ENCODE measurements at places on chromosomes 13 and 19.

- no peak within 1 kb of the TSS for H3K4me3 ChIP-seq
- no peaks in the 10 kb centered on the region for H3K36me3 ChIP-seq
- no peaks in the 10 kb centered on the region for H3K27me3 ChIP-seq
- no peak for DNase-seq
- H3K27ac ChIP-seq, result no peak within 1 kb of the TSS
Measured at GRCh38 chr19:9126900-9127405, at the start of gene OR7G3. TSS of gene OR7G3 (minus strand) at chr19:9126950. CDS start at chr19:9126950, 0 bp downstream.

DNA sequence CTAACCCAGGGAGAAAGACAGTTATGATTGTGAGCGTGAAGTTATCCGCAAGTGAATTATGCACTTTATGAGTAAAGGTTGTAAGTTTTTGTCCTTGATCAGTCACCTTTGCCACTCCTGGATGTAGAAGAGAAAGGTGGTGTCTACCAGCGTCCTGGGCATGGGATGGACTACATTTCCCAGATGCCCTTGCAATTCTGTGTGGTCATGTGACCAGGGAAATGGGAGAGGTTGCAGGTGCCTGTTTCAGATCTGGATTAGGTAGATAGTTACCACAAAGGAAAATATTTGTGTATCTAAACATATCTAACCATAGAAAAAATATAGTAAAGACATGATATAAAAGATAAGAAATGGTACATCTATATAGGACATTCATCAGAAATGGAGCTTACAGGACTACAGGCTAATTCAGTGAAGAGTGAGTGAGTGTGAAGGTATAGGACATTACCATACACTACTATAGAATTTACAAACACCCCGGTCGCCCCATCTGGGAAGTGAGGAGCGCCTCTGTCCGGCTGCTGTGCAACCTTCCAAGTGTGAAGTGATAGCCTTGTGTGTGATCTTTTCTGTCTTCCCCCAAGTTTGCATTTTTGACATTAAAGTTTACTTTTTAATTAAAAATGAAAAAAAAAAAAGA, 51.6 kb upstream of the CACNA1A start:
- no peaks in the 10 kb centered on the region for H3K4me1 ChIP-seq
- DNase-seq, result no peak
- H3K4me3 ChIP-seq, result no peak overlapping the region
- no peaks in the 10 kb centered on the region for H3K36me3 ChIP-seq
- no peak overlapping the region for H3K27ac ChIP-seq

DNA sequence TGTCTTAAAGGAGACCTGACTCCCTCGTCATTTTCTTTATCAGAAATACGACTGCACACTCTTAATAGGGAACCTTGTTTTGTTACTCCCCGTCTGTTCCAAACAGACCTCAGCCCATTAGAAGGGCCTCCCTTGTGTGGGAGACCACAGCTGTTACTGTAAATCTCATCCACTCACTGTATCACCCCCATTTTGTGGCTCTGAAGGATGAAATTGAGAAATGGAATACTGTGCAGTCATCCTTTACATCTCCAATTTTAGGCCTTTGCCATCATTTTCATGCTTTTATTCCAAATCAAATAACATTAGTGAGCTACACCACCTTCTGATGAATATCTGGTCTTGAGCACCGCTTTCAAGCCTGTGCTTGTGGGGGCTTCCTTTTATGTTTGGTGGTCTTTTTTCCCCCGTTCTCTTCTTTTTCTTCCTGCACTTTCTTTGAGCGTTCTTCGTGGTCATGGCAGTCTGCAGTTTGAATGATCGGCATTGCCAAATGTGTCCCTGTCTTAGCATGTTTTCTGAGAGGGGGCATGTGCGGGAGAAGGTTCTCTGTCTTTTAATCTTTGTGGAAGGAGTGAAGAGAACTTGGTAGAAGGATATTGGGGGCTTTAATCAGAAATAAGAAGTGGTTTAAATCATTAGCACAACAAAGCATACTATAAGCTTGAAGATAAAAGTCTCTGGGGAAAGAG, 65.8 kb downstream of the GGACT start:
- no peak overlapping the region for H3K4me3 ChIP-seq
- DNase-seq, result no peak
- no peak overlapping the region for H3K27ac ChIP-seq

DNA sequence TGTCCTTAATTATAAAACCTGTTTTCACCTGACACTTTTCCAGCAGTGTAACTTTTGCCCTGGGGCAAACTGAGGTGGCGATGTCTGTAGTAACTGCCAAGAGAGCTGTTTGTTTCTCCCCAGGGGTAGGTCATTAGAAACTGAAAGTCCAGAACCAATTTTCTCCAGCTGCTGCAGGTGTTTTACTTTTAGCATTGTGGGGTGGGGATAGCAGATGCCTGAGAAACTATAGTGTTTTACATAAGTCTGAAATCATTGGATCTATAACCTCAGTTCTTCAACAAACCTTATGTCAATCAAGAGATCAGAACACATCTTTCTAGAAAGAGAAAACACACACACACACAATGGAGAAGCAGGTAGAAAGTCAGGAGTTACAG, 92.7 kb downstream of the LHFPL6 start:
- no peak for DNase-seq
- no peak overlapping the region for H3K27ac ChIP-seq
- no peaks in the 10 kb centered on the region for H3K4me1 ChIP-seq
- H3K27me3 ChIP-seq, result no peaks in the 10 kb centered on the region
